Stimulated activated CD8-positive, alpha-beta memory T cell treated with anti-CD3 and anti-CD28 coated beads, Interleukin-12 subunit alpha, Interleukin-12 subunit beta, amount 100 ng/mL, for 4 hours (primary cell): ENCODE measurements at places on chromosomes 4 and X.

GRCh38 chrX:23785580-23785979, 2.6 kb downstream of the SAT1 start:
- DNase-seq = no peak

DNA sequence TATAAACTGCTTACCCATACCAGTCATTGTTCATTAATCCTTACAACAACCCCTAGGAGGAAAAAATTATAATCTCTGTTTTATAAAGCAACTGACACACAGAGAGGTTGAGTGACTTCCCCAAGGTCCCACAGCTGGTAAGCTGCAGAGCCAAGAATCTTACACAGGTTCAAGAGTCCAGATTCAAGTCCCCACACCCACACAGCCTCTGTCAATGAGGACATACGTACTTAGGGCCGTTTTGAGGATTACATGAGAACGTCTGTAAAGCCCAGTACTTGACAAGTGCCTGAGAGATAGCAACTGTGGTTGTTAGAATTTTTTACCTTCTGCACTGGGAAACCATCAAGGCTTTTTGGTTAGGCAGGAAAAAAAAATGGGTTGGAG, 556 bp upstream of the SLC25A43 start:
- no peak for DNase-seq

DNA sequence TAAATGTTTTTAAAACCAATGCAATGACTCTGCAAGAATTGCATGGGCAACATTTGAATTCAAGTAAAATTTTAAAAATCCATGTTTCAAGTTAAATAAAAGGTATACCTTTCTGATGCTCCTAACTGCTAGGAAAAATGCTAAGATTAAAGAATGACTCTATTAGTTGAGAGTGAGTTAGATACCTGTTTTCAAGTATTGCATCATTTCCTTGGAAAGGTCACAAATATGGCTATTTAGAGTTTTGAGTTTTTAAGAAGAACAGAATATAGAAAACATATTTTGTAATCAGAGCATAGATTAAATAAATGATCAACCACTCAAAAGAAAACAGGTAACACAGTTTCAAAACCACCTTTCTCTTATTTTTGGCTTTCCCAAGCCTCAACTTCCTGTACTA, 18.3 kb upstream of the NPY2R start:
- no peak for DNase-seq

GRCh38 chr4:162506253-162506652, 342.5 kb upstream of the FSTL5 start:
- DNase-seq = no peak

- DNase-seq = no peak
These were observed 200.0 kb upstream of the MAD2L1 start for GRCh38 chr4:120266602-120267001.

- no peak for DNase-seq
These were observed 93.5 kb upstream of the ADAD1 start for GRCh38 chr4:122285285-122285684.

DNA sequence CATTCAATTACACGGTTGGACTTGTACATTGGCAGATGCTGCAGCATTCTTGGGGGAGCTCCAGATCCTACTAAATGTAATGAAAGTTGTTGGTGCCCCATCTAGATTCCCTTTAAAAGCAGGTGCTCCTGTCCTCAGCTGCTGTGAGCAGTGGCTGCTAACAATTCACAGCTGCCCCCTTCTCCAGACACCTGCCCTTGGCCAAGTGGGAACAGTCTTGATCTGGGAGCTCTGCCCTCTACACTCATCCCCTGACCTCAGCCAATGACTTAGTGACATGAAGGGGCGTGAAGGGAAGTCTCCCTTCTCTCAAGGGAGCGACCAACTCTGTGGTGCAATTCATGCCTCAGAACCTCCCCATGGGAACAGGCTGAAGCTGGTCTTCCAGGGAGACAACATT, 125.7 kb downstream of the EIF4E start:
- no peak for DNase-seq

GRCh38 chr4:55410431-55410830, 14.7 kb downstream of the TMEM165 start:
- no peak for DNase-seq

GRCh38 chrX:68941385-68941952, 112.6 kb downstream of the EFNB1 start:
- DNase-seq = no peak

- DNase-seq = no peak
These were observed 208.6 kb upstream of the SFRP2 start for GRCh38 chr4:153997516-153997915.

- no peak for DNase-seq
These were observed at the start of gene RUFY3 for GRCh38 chr4:70721747-70722146. Gene RUFY3 (plus strand): TSS chr4:70721964. CDS start chr4:70722574, 610 bp downstream.

DNA sequence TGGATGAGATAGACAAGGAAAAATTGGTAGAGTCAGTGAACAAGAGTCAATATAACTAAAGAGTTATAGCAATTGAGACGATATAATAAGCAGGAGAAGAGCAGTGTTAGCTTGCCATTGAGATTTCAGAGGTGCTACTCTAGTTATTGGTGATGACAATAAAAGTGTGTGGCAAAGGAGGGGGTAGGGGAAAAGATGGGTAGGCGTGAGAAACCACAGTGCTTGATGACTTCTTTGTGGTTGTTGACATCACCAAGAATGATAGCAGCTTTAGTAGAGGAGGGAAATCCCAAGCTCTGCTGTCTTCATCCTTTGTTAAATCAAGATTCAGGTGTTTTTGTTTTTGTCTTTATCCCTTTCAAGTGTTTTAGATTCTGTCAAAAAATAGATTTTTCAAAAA, 179.9 kb upstream of the PPP3CA start:
- DNase-seq = peak; percentile 31

GRCh38 chr4:154030746-154031145, 241.9 kb upstream of the SFRP2 start:
- DNase-seq = no peak

DNA sequence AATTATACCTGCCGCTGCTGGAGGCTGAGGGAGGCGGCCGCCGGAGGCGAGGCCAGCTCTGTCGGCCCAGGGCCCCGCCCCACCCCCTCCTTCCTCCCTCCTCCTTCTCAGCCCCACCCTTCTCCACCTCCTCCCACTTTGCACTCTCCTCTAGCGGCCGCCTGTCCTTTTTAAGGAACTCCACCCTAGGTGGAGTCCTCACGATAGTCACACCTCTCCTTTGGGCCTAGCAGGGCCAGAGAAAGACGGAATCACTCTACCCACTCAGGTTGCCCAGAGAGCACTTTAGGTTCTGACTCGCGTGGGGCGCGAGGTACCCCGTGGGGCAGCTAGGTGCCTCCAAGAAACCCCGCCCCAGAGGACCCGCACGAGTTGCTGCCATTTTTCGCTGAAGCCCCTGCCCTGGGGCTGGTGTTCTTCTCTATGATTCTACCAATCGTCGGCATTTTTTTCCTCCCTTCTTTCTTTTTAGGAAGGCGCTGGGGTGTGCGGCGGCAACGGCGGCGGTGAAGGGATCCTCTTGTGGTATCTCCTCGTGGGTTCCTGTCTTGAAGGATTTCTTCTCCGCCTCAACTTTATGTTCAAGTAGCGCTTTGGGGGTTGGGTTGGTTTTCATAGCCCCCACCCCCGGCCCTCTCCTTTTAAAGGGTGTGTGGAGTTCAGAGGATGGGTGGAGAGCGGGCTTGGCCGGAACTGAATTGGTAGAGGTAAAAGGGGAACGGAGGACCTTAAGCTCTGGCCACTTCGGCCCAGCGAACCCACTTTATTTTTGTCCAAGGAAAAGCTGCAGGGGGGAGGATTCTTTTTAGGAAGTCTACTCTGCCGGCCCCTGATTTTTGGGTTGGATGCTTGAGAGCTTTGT, at the start of gene KLF8:
Gene KLF8 (plus strand): TSS at position 136 of the 862 bp plus-strand sequence. CDS start 979 bp downstream, outside the sequence.
- no peak for DNase-seq
